ENCODE measurements at places on chromosomes 1 and 21.

DNA sequence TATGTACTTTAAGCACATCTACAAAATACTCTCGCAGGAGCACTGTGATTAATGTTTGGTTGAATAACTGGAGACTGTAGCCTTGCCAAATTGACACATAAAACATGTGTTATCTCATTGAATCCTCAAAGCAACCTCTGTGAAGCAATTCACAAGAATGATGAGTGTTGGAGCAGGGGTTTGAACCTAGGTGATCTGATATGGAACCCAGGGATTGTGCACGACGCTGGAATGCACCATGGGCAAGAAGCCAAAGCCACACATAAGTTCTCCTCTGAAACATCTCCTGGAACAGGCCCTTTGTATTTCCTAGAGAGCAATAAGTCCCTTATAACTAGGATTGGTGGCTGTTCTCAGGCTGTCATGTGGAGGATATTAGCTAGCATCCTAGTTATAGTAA lies 124.6 kb upstream of the IVNS1ABP start:
- DNase-seq = no peak

GRCh38 chr1:155008015-155008941 lies 5.7 kb downstream of the ZBTB7B start:
- DNase-seq = no peak

DNA sequence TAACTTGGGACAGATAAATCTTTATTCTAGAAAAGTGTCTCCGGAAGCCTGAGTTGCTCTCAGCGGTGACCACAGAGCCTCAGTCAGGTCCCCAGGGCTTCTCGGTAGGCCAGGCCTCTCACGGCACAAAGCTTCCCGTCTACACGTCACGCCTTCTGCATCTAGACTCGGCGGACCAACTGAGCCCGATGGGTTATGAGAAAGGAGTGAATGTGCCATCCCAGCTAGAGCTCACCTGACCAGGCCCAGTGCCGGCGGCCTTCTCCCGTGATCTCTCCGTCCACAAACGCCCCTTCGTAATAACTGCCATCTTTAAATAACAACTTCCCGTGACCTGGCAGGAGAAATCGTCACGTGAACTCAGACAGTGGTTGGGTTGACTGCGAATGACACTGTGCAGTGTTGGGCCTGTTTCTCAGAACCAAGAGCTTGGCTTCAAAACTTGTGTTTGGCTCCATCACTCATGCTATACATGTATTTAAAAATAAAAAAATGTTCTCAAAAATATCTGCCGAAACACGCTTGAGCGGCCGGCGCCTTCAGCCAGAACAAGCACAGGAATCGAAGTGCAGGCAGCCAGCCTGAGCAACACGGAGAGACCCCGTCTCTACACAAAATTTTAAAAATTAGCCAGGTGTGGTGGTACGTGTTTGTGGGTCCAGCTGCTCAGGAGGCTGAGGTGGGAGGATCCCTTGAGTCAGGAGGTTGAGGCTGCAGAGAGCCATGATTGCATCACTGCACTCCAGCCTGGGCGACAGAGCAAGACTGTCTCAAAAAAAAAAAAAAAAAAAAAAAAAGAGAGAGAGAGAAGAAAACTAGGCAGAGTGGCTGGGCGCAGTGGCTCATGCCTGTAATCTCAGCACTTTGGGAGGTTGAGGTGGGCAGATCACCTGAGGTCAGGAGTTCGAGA lies 3.1 kb downstream of the MORN1 start:
- DNase-seq = no peak

DNA sequence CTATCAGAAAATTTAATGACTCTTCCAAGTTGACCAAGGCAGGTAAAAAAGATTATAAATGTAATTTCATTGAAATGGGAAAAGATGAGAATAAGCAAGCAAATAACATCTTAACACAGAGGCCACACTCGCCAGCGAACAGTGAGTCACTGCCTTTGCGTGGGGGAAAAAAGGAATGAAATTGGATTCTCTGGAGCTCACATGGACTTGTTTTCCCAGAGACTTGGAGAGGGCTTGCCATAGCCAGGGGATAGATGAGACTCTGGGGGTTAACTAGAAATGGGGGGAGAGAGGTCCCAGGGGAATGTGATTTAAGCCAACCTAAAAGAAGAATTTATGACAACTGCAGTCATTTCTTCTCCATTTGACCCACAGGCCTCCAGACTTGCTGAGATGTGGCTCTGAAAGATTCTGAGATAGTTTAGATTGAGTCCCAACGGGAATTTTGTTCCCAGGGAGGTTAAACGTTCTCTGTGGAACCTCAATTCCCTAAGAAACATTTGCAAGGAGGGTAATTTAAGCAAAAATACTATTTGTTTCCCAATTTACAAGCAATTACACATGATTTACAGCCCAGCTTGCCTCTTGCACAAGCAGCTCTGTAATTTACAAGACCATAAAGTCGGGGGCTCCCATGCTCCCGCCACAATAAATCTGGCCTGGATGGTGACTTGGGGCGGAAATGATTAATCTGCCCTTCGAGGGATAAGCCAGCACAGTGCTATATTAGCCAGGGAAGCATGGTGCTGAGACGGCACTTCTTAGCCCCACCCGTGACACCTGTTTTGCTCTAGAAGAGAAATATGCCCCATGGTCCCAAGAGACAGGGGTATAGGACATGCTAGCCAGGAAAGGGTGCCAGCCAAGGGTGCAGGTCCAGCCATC lies 68.8 kb downstream of the GRIK3 start:
- no peak for DNase-seq
